Activated CD4-positive, CD25-positive, alpha-beta regulatory T cell (primary cell): ENCODE measurements at places on chromosomes 1 and 21.

- peak; percentile 40 for DNase-seq
Observed at GRCh38 chr1:37477198-37477931, 3.0 kb downstream of the ZC3H12A start.

GRCh38 chr1:78090472-78091133 lies 44.8 kb downstream of the GIPC2 start:
- DNase-seq, result no peak

DNA sequence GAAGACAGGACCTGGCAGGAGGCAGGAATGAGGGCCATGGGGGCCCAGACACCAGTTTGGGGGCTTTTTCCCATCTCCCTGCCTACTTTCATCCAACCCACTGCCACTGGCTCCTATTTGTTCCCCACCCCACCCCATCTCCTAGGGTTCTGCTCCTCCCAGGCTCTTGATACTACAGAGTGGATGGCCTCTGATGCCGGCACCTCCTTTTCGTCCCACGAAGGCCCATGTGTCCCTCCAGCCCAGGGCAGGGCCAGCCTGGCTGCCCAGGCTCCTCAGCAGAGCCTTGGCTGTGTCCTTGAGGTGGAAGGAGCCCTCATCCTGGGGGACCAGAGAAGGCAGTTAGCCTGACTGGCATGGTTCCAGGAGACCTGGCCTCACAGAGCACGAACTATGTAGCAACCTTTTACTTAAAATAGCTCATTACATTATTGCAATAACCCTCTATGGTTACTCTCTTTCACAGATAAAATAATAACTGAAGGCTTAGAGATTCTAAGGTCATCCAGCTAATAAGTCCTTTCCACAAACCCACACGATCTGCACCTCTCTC lies 3.5 kb downstream of the POMGNT1 start:
- DNase-seq, result no peak

GRCh38 chr21:32203877-32204480 lies 74.9 kb downstream of the MIS18A start:
- DNase-seq, result no peak
